ENCODE measurements at places on chromosomes 11 and 22.

DNA sequence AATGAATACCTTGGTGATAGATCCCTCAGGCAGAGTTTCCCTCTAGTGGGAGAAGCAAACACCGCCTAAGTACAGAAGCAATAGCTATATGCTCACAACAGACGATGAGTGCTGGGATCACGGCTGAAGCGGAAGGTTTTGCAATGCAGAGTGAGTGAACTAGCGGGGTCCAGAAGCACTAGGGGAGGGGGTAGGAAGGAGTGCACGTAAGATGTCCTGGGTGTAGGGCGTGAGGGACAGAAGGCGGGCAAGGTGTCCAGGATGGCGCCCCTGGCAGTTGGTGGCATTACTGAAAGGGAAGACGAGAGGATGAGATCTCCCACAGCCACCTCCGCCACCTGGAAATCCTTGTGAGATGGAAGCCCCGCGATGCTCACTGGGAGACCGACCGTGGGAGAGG is 81.0 kb downstream of the ETS1 start:
- H3K4me3 ChIP-seq, result no peak overlapping the region
- no peaks in the 10 kb centered on the region for H3K27me3 ChIP-seq
- H3K27ac ChIP-seq, result peak overlapping the region; percentile 85
- H3K36me3 ChIP-seq, result peaks cover 13% of the 10 kb centered on the region
- no peak for DNase-seq

GRCh38 chr11:11157185-11157584 is 195.9 kb downstream of the CSNK2A3 start:
- H3K27ac ChIP-seq, result no peak overlapping the region
- peak; percentile 28 for DNase-seq
- no peaks in the 10 kb centered on the region for H3K4me1 ChIP-seq
- peaks cover 34% of the 10 kb centered on the region for H3K27me3 ChIP-seq

DNA sequence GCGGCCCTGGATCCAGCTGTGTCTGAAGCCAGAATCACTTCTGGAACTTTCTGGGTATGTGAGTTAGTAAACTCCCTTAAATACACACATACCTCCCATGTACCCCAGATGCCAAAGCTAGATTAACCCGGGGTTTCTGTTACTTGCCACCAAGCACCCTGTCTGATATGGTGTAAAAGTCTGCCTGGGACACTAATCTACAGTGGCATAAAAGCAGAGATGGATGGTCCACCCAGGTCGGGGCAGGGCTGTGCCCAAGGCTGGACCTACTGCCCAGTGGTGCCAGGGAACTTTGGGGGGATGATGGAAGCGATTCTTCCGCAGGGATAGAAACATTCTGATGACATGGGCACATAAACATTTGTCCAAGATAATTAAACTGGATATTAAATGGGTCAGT is 12.7 kb downstream of the MRGPRF start:
- no peak for DNase-seq
- H3K36me3 ChIP-seq, result peaks cover 27% of the 10 kb centered on the region
- no peak overlapping the region for H3K27ac ChIP-seq
- no peak overlapping the region for H3K4me3 ChIP-seq
- H3K4me1 ChIP-seq, result peaks cover 7% of the 10 kb centered on the region

DNA sequence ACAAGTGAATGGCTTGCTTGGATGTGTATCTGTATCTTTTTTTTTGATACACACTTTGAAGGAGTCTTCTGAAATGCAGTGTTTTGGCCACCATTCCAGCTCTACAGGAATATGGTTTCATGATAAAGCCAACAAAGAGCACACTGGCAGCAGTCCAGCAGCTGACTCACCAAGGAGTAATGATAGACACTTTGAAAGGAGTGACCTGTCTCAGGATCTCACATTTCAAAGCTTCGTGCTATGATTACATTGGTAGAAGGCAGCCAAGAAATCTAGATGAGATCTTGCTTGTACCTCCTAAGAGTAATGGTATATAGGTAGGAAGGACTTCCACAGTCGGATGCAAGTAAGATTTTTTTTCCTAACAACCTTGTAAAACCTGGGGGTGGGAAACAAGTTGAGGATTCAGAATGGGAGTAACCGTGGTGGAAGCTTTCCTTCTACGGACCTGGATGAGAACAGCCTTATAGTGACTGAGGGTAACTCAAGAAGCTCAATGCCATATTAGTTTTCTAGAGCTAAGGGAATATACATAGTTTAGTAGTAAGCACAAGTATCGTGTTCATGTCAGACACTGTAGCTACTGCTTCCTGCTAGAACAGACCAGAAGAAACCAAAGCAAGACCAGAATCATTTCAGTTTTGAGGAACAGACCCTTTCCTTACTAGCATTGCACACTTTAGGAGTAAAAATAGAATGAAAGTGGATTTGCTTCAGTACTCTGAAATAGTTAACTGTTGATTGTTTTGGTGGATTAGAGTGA is 25.0 kb downstream of the MTMR3 start:
- peaks cover 14% of the 10 kb centered on the region for H3K4me1 ChIP-seq
- no peaks in the 10 kb centered on the region for H3K27me3 ChIP-seq
- no peaks in the 10 kb centered on the region for H3K36me3 ChIP-seq

- no peak overlapping the region for H3K4me3 ChIP-seq
- no peak for DNase-seq
- no peak overlapping the region for H3K27ac ChIP-seq
- peaks cover 62% of the 10 kb centered on the region for H3K27me3 ChIP-seq
Observed at GRCh38 chr11:33892906-33893594, 1.2 kb upstream of the LMO2 start.

DNA sequence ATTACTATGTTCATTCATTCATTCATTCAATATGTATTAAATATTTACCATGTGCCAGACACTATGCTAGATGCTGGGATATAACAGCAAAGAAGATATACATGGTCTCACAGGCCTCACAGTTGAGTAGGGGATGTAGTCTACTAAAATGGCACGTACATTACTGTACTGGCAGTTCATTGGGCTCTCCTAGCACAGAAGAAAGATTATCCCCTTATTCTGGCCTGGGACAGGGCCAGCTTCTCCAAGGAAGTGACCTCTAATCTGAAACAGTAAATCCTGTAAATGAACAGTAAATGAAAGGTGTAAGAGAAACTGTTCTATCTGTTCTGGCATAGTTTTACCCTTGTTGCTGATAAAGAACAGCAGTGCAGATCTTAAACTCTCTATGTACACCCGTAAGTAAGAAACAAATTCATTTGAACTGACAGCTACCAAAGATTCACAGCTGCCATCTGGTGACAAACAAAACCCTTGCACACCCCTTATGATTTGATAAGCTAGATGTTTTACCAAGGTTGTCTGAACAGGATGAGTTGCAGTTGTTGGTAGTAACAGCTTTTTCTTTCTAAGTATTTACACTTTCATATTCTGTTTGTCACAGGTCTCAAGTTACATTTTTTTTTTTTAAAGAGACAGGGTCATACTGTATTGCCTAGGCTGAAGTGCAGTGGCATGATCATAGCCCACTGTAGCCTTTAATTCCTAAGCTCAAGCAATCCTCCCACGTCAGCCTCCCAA is 263.1 kb downstream of the TMEM135 start:
- peak; percentile 18 for DNase-seq
- H3K27me3 ChIP-seq, result no peaks in the 10 kb centered on the region
- H3K4me3 ChIP-seq, result no peak overlapping the region

- peak overlapping the region; percentile 87 for H3K27ac ChIP-seq
- peaks cover 9% of the 10 kb centered on the region for H3K36me3 ChIP-seq
- DNase-seq, result peak; percentile 97
- H3K27me3 ChIP-seq, result no peaks in the 10 kb centered on the region
- peaks cover 34% of the 10 kb centered on the region for H3K4me1 ChIP-seq
Observed at GRCh38 chr22:38317995-38318715, 922 bp upstream of the CSNK1E start.

DNA sequence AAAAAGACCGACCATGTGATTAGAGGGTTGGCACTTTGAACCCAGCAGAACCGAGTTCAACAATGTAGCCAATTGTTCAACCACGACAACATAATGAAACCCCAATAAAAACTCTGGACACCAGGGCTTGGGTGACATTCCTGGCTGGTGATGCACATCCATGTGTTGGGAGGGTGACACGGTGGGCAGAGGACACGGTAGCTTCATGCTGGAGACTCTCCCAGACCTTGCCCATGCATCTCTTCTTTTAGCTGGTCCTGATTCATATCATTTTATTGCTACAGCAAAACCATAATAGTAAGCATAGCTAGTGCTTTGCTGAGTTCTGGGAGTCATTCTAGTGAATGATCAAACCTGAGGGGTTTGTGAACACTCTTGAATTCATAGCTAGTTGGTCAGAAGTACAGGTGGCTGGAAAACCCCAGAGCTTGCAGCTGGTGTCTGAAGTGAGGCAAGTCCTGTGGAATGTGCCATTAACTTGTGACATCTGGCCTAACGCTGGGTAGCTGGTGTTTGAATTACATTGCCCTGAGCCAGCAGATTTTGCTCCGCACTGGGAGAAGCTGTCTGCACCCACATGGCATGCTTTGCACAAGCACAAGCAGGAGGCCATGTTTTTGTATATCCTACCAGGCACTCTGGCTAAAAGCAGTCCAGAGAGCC is 14.0 kb downstream of the RPUSD4 start:
- no peak overlapping the region for H3K4me3 ChIP-seq
- H3K36me3 ChIP-seq, result peaks cover 67% of the 10 kb centered on the region
- H3K27ac ChIP-seq, result peak overlapping the region; percentile 95
- peaks cover 18% of the 10 kb centered on the region for H3K4me1 ChIP-seq
- DNase-seq, result peak; percentile 54

DNA sequence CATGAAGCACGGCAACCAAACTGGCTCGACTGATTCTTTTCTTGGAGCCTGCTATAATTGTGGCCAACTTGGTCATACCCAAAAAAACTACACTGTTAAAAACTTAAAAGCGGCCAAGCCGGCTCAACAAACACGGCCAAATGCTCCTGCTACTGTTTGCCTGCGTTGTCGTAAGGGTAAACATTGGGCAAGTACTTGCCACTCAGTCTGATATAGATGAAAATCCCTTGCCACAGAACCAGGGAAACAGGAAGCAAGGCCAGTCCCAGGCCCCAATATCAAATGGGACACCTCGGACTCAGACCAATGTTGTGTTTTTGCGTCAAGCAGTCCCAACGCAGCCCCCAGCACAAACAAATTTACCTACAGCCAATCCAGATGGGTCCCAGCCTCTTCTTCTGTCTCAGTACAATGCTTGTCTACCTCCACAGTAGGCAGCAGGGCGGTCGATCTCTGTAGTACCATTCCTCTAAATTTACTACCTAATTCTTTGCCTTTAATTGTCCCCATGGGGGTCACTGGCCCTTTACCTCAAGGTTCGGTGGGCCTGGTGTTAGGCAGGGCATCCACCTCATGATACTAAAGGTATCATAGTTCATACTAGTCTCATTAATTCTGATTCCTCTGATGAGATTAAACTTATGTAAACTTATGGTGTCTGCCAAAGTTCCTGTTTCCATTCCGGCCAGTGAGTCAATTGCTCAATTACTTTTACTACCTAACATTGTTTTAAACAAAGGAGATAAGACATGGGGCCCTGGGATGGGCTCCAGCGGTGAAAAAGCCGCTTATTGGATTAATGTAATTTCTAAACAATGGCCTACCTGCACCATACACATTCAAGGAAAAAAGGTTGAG is 3.7 kb upstream of the COMT start:
- peaks cover 8% of the 10 kb centered on the region for H3K36me3 ChIP-seq
- H3K4me1 ChIP-seq, result peaks cover 16% of the 10 kb centered on the region
- no peak overlapping the region for H3K27ac ChIP-seq
- no peak for DNase-seq

DNA sequence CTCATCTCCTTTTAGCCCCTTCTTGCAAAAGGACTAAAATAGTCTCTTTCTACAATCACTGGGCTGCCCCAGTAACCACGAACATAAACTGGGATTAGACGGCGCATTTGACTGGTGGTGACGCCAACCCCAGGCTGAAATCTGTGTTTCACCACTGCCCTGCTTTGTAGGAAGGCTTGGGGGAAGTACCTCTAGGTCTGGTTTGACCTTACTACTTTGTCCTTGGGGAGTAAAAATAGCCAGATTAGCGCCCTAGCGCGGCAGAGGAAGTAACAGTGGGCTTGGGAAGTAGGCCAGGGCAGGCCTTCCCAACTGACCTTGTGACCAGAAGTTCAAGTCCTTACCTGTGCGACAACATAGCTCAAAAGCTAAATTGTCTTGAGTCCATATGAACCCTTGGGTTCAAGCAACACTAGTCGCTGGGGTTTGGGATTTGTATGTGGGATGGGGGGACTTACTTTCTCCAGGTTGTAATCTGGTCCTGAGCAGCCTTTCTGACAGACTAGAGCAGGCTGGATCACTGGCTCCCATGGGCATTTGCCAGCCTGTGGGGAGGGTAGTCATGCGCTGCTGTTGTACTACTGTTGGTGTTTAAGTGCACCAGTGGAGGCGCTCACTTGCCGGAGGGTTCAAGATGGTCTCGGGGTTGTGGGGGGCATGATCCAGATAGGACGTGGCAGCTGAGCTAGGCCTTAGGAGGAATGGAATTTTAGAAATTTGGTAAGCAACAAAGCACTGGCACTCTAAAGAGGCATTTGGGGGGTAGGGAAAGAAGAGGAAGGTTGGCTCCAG is 953 bp upstream of the PACS1 start:
- peaks cover 13% of the 10 kb centered on the region for H3K4me1 ChIP-seq
- peak; percentile 96 for DNase-seq
- no peaks in the 10 kb centered on the region for H3K27me3 ChIP-seq
- peak overlapping the region; percentile 87 for H3K27ac ChIP-seq
- peak overlapping the region; percentile 72 for H3K4me3 ChIP-seq
- H3K36me3 ChIP-seq, result peaks cover 66% of the 10 kb centered on the region

DNA sequence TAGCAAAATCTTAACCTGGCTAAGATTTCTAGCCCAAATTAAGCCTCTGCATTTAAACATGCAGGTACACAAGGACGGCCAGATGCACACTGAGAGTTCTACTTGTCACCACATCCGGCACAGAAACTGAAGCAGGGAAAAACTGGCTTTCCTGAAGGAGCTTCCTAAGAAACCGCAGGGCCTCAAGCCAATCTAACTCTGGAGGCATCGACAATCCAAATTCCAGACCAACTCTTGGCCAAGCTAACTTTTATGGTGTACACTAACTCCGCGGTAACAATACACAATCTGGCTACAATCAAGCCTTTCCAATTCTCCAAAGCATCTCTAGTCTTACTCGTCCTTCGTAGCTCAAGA is 1.2 kb downstream of the MSANTD2 start:
- H3K27ac ChIP-seq, result peak overlapping the region; percentile 62
- peaks cover 4% of the 10 kb centered on the region for H3K4me1 ChIP-seq
- peak overlapping the region; percentile 100 for H3K4me3 ChIP-seq

GRCh38 chr11:92388380-92388779 is 163.8 kb downstream of the FAT3 start:
- no peak overlapping the region for H3K4me3 ChIP-seq
- H3K36me3 ChIP-seq, result no peaks in the 10 kb centered on the region
- no peak overlapping the region for H3K27ac ChIP-seq
- H3K27me3 ChIP-seq, result no peaks in the 10 kb centered on the region
- peaks cover 3% of the 10 kb centered on the region for H3K4me1 ChIP-seq
